ENCODE measurements at places on chromosomes 3 and 15.

DNA sequence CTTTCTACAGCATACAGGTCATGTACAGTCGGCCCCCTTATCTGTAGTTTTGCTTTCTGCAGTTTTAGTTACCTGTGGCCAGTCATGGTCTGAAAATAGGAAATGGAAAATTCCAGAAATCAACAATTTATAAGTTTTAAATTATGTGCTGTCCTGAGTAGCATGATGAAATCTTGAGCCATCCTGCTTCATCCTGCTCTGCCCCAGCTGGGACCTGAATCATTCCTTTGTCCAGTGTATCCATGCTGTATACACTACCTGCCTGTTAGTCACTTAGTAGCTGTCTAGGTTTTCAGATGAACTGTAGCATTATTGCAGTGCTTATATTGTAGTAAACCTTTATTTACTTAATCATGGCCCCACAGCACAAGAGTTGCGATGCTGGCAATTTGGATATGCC, 44.8 kb downstream of the AP4E1 start:
- no peak for DNase-seq

DNA sequence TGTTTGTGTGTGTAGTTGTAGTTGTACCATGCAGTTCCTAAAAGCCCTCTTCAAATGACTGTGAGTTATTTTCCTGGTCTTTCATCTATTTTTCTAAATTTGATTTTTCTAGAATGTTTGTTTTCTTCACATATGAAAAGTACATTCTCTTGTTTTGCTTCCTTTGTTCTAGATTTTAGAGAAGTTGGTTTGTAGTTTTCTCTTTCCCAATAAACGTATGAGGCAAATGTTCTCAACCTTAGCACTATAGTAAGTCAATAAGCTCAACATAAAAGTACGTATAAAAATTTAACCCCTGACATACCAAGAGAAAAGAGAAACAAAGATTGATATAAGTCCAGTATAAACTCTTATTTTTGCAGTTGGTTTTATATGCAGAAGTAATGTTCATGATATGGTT, 74.7 kb downstream of the IL1RAP start:
- no peak for DNase-seq

- DNase-seq: no peak
Measured at GRCh38 chr15:83199288-83199687, 8.3 kb downstream of the HDGFL3 start.

DNA sequence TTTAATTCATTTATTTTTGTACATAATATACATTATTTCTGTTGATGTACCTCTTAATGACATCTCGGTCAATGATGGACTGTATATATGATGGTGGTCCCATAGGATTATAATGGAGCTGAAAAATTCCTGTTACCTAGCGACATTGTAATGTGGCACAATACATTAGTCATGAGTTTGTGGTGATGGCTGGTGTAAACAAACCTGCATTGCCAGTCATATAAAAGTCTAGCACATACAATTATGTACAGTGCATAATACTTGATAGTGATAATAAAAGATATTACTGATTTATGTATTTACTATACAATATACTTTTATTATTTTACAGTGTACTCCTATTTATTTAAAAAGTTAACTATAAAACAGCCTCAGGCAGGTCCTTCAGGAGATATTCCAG, 15.1 kb downstream of the TTC14 start:
- no peak for DNase-seq

GRCh38 chr3:30356866-30357753, 249.3 kb upstream of the TGFBR2 start:
- no peak for DNase-seq

- DNase-seq: no peak
Measured at GRCh38 chr3:97613139-97613538, 151.4 kb upstream of the ARL6 start.

- DNase-seq: no peak
Measured at GRCh38 chr3:79361748-79362378, 405.9 kb downstream of the ROBO1 start.

- DNase-seq: no peak
Measured at GRCh38 chr15:29208352-29208751, 61.3 kb downstream of the NSMCE3 start.

DNA sequence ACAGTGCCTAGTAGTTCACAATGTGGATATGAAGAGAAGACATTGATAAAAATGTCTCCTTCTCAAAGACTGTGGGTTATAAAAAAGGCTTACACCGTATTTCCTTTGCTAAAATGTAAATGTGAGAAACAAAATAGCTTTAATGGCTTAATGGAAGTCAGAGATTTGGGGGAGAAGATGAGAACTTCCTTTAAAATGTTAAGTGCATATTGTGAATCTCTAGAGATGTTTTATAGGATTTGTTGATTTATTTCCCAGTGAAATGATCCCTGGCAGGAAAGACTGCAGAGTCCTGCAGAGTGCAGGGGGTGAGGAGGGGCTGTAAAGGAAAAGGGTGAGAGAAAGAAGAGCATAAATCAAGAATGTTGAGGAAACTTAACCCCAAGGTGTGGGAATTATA, 305.1 kb downstream of the GAP43 start:
- DNase-seq: no peak

DNA sequence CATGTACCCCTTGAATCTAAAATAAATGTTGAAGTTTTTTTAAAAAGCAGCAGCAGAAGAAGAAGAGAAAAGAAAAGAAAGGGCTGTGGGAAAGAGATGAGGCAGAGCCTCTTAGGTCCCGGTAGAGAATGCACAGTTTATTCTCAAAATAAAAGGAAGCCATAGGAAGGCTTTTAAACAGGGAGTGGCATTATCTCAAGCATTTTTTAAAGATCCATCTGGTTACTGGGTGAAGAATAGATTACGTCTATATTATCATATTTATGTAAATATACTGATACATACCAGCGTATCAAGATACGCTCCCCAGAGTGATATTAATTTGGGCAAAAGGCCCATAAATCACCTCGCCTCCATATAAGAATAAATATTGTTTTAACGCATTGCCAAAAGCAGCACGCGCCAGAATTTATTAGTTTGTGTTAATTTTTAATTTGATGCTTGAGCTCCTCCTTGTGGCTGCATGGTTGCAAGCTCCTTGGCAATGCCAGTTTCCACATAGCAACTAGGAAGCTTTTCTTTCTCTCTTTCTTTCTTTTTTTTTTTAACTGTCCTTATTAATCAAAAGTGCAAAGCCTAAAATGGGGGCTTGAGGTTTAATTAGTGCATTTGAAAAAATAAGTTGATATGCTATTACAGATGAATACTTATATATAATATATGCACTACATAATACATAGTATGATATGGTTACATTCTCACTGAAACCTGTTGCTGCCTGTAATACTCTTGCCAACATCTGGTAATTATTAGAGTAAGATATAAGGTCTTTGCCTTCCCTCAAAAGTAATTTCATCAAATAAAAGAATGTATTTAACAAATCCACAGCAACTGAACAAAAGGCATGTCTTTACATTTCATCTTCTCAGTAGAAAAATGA, 242.8 kb upstream of the UBE2E2 start:
- DNase-seq: no peak

GRCh38 chr3:179697736-179698332, 45.0 kb downstream of the USP13 start:
- no peak for DNase-seq

- DNase-seq: no peak
Measured at GRCh38 chr15:70099967-70100473, 2.3 kb upstream of the TLE3 start.

DNA sequence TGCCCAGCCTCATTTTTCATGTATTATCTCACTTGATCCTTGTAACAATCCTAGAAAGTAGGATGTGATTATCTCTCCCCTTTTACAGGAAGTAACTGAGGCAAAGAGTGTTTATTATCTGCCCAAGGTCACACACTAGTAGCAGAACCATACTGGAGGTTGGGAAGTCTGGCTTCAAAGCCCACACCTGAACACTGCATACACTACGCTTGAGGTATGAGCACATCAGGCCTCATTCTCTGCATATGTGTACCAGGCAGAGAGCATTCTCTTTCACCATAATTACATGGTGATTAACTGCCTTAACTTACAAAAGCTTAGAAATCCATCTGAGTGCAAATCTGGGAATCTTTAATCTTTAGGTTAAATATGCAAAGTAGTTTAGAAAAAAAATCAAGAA, 361.8 kb downstream of the MFSD1 start:
- no peak for DNase-seq

DNA sequence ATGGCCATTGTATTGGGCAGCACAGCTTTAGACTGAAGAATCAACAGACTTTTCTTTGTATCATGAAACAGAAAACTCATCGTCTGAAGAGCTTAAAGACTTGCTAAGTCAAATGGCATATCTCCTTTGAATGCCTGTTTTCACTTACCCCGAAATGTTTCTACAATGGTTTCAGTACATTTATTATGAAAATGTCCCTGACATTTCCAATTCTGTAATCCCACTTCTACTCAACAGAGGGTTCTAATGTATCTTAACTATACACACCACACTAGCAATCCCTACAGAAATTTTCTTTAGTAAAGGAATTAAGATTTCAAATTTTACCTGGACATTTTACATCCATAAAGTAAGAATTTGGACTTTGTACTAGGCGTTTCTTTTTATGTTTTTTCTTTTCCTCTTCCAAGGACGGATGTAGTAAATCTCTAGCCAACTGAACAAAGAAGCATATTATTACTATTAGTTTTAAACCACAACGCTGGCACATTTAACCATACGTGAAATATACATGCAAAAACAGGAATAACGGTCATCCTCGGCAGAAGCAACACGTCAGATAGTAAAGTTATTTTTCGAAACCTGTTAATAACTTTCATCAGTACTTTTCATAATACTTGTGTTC, 1.1 kb downstream of the RPS27L start:
- DNase-seq: no peak

- DNase-seq: no peak
Measured at GRCh38 chr15:72865486-72865885, 81.9 kb upstream of the ADPGK start.

DNA sequence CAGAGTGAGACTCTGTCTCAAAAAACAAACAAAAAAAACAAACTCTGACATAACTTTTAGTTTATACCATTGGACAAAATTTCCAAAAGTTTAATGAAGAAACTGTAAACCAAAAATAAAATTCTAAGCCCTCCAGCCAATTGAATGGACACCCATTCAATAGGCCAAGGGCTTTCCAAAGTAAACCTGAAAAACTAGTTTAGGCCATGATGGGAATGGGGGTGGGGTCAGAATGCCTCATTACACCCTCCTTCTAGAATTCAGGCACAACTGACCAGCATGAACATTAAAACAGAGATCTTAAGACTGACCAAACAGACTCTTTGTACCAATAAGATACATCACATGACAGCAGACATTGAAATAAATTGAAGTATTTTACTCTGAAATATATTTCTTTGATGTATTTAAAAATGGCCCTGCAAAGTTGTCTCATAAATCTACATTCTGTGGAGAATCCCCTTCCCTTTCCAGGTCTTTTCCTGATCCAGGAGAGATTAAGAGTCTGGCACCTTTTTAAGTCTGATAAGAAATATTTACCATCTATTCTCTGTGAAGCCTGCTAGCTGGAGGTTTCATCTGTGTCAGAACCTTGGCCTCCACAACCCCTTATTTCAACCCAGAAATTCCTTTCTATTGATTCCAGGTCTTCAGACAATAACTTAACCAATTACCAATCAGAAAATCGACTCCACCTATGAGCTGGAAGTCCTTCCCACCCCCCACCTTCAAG, 15.7 kb downstream of the THOC7 start:
- DNase-seq: no peak

GRCh38 chr15:33729653-33730052, 238.6 kb upstream of the CHRM5 start:
- DNase-seq: no peak

DNA sequence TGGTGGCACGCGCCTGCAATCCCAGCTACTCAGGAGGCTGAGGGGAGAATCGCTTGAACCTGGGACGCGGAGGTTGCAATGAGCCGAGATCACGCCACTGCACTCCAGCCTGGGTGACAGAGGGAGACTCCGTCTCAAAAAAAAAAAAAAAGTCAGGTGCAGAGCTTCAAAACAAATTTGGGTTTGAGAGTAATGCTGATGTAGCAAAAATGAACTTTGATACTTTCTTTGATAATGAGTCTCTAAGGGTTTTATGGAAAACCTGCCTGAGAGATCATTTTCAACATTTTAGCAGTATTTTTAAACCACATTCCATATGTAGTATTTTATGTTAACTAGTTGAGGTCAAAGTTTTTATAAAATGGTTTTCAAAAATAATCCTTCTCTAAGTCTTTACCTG, 14.5 kb downstream of the EIF5A2 start:
- no peak for DNase-seq

DNA sequence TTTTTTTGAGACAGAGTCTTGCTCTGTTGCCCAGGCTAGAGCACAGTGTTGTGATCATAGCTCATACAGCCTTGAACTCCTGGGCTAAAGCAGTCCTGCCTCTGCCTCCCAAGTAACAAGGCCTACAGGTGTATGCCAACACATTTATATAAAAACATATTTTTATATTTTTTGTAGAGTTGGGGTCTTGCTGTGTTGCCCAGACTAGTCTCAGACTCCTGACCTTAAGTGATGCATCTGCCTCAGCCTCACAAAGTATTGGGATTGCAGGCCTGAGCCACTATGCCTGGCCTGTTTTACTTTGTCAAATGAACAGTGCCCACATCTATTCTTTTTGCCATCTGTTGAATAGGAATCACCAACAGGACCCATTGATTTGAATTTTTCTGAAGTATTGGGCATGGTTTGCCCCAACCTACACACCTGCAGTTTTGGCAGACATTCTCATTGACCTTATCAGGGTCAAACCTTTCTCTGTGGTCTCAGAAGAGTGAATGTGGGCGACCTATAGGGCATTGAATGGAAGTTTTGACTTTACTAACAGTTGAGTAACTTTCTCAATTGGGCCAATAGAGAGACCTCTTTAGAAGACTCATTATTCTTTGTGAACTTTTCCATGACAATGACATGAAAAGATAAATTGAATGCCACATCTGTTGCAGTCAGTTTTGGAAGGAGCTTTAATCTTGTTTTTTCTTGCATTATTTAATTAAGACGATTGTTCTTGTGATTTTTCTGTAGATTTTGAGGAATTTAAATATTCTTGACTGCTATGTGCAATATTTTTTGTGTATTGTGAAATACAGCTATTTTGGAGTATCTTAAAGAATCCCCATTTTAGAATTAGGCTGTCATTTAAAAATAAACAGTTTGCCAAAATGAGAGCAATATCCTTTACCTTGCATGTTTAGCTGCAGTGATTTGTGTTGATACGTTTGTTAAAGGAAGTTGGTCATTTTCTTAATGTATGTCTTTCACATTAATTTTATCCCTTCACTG, 2.7 kb downstream of the IREB2 start:
- DNase-seq: no peak

GRCh38 chr3:107994181-107994580, 96.7 kb downstream of the CD47 start:
- DNase-seq: no peak

GRCh38 chr3:29026286-29026685, 254.6 kb upstream of the RBMS3 start:
- no peak for DNase-seq

DNA sequence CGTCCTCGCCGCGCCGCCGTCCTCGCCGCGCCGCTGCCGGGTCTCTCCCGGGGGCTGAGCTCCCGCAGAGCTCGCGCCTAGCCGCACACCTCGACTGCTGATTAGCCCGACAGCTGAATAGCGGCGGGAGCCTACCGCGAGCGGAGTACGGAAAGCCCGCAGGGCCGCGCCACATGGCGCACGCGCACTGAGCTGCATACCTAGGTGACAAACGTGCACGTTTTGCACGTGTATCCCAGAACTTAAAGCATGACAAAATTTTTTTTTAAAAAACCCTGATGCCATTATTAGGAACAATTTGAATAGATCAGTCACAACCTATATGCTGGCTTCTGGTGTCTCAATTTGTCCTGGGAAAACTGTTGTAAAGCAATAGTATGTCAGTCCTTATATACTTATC, at the start of gene GOLGA8A:
GOLGA8A (minus strand) TSS at position 122 of the 400 bp plus-strand sequence. CDS start 48,117 bp downstream, outside the sequence.
- no peak for DNase-seq

- no peak for DNase-seq
Measured at GRCh38 chr3:180594631-180595558, 7.1 kb upstream of the TTC14 start.

Measured in cerebellar nuclear complex (tissue), 1 donor.